ENCODE measurements at places on chromosomes 16 and 17.

- DNase-seq = no peak
Observed at GRCh38 chr17:792277-792676, 10.1 kb downstream of the MRM3 start.

DNA sequence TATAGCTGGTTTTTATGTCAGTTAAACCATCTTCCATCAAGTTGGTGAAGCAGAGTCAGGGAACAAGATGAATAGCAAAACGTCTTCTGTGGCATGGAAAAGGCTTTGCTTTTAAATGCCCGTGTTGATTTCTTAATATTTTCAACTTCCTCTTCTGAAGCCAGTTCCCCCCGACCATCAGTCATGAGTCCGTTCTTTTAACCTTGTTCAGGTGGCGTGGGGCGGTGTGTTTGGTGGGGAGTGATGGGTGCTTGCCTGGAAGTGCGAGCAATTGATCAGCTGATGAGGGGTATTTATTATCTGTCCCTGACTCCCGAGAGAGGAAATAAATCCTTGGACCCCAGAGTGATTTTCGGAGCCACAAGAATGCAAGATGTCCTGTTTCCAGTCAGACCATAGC is 147.1 kb downstream of the WWOX start:
- no peak for DNase-seq

DNA sequence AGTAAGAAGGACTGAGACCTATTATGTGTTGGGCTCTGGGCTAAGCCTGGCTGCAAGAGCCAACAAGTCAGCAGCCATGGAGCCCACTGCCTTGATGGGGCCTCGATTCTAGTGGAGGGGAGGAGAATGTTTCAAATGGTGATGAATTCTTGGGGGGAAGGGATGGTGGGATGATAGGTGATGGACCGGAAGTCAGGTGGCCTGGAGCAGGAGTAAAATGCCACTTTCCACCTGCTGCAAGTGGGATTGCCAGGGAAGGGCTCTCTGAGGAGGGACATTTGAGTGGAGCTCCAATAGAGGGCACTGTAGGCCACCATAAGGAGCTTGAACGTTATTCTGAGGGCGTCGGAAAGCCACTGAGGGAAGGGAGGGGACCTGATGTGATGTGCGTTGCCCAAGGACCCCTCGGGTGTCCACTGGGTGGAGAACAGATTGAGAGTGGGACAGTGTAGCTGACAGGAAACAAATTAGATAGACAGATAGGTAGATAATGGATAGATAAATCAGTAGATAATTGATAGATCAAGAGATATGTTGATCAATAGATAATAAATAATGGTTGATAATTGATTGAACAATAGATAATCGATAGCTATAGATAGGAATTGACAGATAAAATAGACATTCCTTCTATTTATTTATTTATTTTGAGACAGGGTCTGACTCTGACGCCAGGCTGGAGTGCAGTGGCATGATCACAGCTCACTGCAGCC is 18.2 kb upstream of the NXPH3 start:
- DNase-seq = peak; percentile 26

DNA sequence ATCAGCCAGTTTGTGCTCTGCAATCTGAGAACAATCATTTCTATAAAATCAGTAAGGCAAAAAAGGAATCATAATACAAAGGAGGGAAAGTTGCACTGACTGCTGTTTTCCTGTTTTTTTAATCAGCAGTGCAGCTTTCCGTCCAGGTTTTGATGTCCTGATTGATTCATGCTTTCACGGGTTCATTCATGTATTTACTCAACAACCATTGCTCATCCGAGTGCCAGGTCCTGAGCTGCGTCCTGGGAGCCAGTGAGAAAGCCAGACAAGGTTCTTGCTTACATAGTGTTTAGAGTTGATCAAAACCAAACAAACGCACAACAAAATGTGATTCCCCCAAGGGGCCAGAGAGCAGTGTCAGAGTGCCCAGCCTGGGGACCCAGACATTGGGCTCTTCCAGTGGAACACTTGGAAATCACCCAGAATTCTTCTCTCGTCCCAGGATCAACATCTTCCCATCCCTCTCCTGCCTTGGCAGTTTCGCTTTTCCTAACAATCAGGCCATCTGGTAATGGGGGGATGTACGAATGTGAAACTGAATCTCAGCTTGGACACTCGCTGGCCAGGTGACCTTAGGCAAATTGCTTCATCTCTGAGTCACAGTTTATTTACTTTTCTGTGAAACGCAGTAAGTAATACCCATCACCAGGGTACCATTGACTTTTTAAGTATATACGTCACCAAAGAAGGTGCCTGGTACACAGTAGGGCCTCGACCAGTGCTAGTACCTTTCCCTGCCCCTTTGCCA is 13.3 kb upstream of the C1QL1 start:
- no peak for DNase-seq

DNA sequence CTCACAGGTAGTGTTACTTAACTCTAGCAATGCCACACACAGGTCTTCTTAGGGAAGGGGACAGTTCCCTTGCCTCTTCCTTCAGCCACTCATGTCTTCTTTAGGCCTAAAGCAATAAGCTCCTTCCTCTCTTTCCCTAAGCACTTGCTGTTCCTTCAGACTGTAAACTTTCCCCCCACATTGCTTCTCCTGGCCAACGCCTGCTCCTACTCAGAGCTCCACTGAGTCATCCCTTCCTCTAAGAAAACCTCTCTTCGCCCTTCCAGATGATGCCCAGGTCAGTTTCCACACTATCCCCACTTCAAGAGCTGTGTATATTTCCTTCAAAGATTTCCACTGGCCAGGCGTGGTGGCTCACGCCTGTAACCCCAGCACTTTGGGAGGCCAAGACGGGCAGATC is 12.5 kb upstream of the EPOP start:
- no peak for DNase-seq

GRCh38 chr17:56020369-56020768 is 132.9 kb upstream of the ANKFN1 start:
- no peak for DNase-seq

DNA sequence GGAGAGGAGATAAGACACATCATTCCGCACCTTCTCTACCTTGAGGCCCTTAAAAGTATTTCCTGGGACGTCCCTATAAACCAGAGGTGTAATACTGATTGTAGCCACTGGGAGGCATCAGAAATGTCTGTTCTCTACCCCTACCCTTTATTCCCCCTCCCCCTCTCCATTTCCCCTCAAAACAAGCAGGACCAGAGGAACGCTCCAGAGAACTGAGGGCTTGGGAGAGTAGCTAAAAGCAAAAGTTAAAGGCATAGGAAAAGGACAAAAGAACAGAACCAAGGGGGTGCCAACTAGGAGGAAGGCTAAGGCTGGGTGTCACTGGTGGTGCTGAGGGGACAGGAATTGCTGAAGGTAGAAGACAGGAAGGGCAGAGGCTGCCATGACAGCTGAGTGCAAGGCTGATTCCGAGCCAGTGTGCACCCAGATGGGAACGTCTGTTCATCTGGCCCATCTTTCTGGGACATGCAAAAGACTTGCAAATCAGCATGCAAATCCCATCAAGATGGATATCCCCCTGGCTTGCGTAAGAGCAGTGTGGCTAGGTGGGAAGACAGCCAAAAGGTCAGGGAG is 6.7 kb downstream of the CAMTA2 start:
- peak; percentile 48 for DNase-seq

GRCh38 chr16:56576585-56577299 is 11.9 kb downstream of the MT4 start:
- DNase-seq = peak; percentile 9

- DNase-seq = no peak
Observed at GRCh38 chr17:62566996-62567578, 60.4 kb upstream of the MRC2 start.

GRCh38 chr16:14289692-14290340 is 218.7 kb downstream of the MRTFB start:
- DNase-seq = peak; percentile 74

DNA sequence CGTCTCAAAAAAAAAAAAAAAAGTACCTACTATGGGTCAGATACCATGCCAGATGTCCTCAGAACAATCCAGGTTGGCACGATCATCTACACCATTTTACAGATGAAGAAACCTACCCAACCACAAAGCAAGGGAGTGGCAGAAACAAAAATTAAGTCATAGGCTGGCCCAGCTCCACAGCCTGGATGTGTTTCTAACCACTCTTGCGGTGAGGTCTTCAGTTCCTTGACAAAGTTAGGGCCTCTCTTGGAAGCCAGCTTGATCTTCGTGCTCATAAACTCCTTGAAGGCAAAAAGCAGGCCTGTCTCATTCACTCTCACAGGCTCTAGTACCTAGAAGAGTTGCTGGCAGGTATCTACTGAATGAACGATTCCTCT is 6.2 kb downstream of the GGA2 start:
- no peak for DNase-seq

DNA sequence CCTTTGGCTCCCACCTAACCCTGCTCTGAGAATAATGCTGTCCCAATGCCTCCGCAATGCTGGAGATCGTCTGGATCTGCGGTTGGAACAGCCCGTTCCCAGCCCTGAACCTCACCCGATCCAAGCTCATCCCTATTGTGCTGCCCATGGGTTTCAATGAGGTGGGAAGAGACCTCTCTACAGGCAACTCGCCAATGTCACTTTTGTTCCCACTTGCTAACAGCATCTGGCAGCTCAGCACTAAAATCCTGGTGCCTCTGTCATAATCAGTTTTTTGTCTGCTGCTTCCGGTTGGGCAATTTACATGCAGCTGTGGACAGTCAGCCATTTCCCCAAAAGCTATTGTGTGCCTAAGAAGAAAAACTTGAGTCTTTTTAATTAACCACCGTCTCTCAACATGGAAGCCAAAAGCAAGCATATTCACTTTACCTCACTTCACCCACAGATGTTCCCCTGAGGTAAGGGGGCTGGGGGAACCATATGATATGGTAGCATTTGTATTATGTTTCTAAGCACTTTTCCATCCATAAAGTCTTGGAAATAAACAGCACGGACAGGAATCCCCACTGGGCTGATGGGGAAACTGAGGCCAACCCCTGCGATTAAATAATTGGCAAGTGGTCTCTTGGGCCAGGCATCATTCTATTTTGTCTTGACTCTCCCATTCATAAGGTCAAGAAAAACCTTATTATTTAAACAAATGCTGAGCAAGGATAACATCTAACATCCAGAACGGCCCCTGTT is 159.2 kb upstream of the CDH5 start:
- peak; percentile 41 for DNase-seq

DNA sequence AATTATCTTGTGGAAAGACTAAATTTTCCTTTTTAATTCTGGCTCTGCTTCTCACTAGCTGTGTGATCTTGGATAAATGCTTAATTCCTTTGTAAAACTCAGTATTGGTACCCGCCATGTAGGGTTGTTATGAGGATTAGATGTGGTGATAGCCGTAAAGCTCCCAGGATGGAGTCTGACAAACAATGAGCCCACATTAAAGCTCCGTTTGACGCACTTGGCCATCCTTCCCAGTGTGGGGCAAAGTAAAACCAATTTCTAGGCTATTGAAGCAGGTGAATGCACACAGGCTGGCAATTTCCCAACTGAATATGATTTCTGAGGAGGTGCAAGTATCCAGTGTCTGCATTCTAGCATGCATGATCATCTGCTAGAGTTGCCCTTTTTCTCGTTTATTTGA is 123.6 kb downstream of the MRTFB start:
- peak; percentile 33 for DNase-seq

DNA sequence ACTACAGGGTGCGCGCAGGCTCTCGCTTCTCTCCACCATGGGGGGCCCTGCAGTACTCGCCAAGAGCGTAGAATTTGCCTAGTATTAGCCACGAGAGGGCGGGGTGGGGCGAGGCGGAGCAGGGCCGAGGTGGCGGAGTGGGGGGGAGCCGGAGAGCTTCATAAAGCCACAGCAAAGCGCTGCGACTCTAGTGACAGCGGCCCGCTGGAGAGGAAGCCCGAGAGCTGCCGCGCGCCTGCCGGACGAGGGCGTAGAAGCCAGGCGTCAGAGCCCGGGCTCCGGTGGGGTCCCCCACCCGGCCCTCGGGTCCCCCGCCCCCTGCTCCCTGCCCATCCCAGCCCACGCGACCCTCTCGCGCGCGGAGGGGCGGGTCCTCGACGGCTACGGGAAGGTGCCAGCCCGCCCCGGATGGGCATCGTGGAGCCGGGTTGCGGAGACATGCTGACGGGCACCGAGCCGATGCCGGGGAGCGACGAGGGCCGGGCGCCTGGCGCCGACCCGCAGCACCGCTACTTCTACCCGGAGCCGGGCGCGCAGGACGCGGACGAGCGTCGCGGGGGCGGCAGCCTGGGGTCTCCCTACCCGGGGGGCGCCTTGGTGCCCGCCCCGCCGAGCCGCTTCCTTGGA is at the start of gene TBX21:
Gene TBX21, plus strand, starts transcription at position 190 of the 627 bp plus-strand sequence. Its CDS starts 219 bp downstream, at position 409.
- DNase-seq = peak; percentile 50

DNA sequence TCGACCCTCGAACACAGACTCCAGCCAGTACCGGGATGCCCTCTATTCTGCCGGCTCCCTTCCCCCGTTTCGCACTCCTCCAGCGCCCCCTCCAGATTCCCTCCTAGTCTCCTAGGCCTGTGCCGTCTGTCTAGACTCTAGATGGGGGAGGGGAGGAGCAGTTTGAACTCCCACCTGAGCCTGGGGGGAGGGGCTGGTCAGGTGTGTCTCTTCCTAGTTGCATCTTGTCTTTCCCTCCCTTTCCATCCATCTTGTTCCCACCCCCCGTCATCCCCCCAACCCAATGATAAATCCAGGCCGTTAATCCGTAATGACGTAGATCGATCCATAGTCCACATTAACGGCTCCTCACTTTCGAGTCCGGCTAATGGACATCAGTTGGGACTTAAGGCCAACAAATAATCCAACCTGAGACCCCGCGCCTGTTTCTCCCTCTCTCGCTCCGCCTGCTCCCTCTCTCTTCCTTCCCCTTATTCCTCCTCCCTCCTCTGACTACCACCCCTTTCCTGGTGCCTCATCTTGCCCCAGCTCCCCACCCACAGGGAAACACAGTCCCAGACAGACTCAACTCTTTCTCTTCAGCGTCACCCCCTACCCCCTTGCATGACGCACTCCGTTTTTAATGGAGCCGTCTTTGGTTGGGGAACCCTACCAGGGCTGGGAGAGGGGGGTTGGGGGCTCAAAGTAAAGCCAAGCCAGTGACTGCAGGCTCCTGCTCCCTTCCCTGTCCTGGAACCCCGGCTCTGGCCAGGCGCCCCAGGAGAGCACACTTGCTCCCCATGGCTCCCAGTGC is 3.4 kb upstream of the HOXB5 start:
- DNase-seq = no peak

- no peak for DNase-seq
Observed at GRCh38 chr16:78571434-78571833, 472.0 kb downstream of the WWOX start.

DNA sequence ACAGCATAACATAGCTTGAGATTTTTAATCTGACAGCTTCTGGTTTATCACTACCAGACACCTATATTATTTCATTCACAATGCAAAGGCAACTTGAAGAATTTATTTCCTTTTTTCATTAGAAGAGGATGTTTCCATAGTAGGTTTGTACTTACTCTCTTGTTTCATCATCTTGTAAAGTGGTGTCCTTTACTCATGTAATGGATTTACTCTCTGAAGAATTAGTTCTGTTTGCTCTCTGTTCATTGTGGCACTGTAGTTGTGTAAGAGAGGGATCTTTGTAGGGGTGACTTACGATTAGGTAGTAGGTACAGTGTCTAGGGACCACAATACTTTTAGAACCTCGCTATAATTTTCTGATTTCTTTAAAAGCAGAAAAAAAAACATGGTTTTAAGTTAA is 256.1 kb downstream of the BCAS3 start:
- no peak for DNase-seq

GRCh38 chr17:54259476-54259875 is 436.7 kb downstream of the KIF2B start:
- DNase-seq = no peak

Measured in NCI-H748 treated with DMSO at 0.1 percent for 48 hours (cell line).